ENCODE measurements at places on chromosomes 12 and 14. TPM values are rescaled to one million over a fixed set of nuclear protein-coding genes. Genes with fewer than 3 reads are reported as not detected.

GRCh38 chr14:92481811-92482555 lies 31.6 kb upstream of the RIN3 start:
- H3K4me1 ChIP-seq: no peaks in the 10 kb centered on the region
- H3K27ac ChIP-seq: no peak overlapping the region
- no peaks in the 10 kb centered on the region for H3K27me3 ChIP-seq
- H3K4me3 ChIP-seq: no peak overlapping the region

DNA sequence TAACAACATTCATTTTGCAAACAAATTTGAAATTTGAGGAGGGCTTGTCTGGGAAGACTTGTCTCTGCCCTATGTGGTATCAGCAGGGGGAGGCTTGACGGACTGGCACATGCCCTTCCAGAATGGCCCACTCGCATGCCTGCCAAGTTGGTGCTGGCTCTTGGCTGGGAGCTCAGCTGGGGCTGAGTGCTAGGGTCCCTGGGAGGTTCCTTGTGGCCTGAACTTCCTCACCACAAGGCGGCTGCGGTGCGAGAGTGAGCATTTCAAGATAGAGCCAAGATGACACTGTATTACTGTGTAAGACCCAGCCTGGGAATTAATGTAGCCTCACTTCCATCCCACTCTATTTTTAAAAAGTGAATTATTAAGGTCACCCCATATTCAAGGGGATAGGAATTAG lies 271.6 kb upstream of the PLEKHG7 start:
- no peaks in the 10 kb centered on the region for H3K36me3 ChIP-seq
- no peaks in the 10 kb centered on the region for H3K27me3 ChIP-seq
- DNase-seq: no peak

WNT5B gene
- total RNA-seq: 7.6 TPM

DNA sequence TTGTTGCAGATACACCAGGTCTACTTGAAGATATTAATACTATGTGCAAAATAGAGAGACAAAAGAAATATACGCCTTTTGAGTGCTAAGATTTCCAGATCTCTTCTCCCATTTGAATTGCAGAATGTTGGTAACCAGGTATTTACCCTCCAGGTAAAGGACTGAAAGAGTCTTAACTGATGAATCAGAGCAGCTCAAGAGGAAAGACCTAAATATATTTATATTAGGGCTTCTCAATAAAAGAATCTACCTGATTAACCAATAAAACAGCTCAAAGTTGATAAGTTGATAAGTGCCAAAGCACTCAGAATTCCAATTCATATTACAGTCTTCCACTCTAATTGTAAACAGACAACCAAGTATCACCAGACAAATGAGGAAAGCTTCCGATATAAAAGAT lies 59.2 kb downstream of the ZNF641 start:
- no peak overlapping the region for H3K27ac ChIP-seq
- no peaks in the 10 kb centered on the region for H3K36me3 ChIP-seq
- no peak overlapping the region for H3K4me3 ChIP-seq
- DNase-seq: no peak
- H3K27me3 ChIP-seq: no peaks in the 10 kb centered on the region
- H3K4me1 ChIP-seq: peaks cover 5% of the 10 kb centered on the region

DNA sequence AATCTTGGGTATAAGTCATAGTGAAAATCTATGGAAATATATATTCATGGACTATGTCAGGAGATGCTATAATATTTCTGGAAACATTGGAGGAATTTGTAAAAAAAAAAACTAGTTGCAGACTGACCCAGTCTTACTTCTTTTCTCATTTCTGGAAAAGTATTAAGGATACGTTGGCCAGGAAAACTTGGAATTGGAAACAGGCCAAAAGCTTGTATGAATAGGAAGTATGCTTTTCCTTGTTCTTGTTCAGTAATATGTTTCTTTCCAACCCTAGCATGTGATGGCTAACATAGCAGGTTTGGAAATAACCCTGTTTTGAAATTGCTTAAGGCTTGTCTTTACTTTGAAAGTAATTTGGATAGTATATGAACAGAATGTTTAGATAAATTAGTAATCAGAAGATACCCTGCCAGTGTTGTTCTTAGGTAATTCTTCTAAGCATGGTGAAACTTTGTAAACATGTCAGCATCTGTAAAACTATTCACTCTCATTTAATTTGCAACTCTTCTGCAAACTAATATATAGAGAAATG lies 316.2 kb downstream of the NPAS3 start:
- H3K27ac ChIP-seq: no peak overlapping the region
- no peak for DNase-seq
- H3K4me3 ChIP-seq: no peak overlapping the region
- H3K4me1 ChIP-seq: no peaks in the 10 kb centered on the region
- H3K27me3 ChIP-seq: no peaks in the 10 kb centered on the region
- H3K36me3 ChIP-seq: no peaks in the 10 kb centered on the region

GRCh38 chr12:15532364-15532977 lies 210.2 kb downstream of the PTPRO start:
- H3K27me3 ChIP-seq: no peaks in the 10 kb centered on the region
- no peak overlapping the region for H3K4me3 ChIP-seq
- no peak for DNase-seq
- no peaks in the 10 kb centered on the region for H3K4me1 ChIP-seq

FSCB gene
- not detected for total RNA-seq

GRCh38 chr14:43476822-43477221 lies 1030.3 kb downstream of the FSCB start:
- no peak overlapping the region for H3K27ac ChIP-seq
- H3K4me3 ChIP-seq: no peak overlapping the region
- no peaks in the 10 kb centered on the region for H3K36me3 ChIP-seq
- no peaks in the 10 kb centered on the region for H3K27me3 ChIP-seq
- DNase-seq: no peak
- no peaks in the 10 kb centered on the region for H3K4me1 ChIP-seq

DNA sequence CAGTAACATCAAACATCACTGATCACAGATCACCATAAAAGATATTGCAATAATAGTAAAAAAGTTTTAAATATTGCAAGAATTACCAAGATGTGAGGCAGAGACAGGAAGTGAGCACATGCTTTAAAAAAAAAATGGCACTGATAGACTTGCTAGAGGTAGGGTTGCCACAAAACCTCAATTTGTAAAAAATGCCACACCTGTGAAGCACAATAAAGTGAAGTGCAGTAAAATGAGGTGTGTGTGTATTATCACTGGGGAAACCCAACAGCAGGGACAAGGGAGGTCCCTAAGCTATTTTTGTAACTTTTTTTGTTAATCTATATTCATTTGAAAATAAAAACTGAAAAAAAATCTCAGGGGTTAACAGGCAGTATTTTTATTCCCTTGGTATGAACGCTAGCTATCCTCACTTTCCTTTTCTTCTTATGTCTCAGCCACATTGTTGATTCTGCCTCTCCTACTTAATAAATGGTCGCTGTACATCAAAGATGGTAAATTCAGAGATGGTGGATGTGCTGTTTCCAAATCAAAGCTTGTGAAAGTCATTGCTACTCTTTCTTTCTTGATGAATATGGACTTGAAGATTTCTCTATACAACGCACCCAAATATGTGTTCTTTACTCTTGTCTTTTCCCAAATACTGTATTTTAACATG lies 14.0 kb upstream of the KLRD1 start:
- H3K36me3 ChIP-seq: no peaks in the 10 kb centered on the region
- H3K4me3 ChIP-seq: no peak overlapping the region
- H3K4me1 ChIP-seq: no peaks in the 10 kb centered on the region

DNA sequence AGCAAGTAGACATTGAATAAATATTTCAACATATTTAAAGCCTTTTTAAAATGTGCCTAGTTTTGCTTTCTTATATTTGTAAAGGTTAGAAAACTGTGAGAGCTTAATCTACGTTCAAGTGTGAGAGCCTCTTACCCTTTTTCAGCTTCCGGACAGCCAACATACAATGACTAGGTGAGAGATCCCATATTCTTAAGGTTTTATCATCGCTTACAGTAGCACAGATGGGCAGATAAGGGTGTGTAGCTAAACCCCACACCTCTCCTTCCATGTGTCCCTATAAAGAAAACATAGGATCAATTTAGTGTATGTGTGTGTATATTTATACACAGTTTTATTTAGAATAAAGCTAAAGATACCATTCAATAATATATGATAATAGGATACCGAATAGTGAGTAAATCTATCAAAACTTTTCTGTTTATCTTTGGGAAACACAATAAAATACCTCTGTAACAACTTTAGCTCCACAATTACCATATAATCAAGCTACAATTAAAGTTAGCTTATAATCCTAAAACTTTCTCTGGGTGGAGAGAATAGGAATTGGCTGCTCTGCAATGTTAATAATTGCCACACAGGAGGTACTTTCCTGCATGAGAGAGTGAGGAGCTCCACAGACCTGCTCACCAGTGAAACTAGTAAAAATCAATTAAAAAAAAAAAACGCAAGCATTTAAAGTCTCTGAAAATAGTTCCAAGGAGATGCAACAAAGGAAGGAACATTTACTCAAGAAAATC lies 110.8 kb downstream of the EML5 start:
- H3K27me3 ChIP-seq: no peaks in the 10 kb centered on the region
- no peak for DNase-seq
- H3K27ac ChIP-seq: no peak overlapping the region
- no peaks in the 10 kb centered on the region for H3K36me3 ChIP-seq
- no peak overlapping the region for H3K4me3 ChIP-seq

DNA sequence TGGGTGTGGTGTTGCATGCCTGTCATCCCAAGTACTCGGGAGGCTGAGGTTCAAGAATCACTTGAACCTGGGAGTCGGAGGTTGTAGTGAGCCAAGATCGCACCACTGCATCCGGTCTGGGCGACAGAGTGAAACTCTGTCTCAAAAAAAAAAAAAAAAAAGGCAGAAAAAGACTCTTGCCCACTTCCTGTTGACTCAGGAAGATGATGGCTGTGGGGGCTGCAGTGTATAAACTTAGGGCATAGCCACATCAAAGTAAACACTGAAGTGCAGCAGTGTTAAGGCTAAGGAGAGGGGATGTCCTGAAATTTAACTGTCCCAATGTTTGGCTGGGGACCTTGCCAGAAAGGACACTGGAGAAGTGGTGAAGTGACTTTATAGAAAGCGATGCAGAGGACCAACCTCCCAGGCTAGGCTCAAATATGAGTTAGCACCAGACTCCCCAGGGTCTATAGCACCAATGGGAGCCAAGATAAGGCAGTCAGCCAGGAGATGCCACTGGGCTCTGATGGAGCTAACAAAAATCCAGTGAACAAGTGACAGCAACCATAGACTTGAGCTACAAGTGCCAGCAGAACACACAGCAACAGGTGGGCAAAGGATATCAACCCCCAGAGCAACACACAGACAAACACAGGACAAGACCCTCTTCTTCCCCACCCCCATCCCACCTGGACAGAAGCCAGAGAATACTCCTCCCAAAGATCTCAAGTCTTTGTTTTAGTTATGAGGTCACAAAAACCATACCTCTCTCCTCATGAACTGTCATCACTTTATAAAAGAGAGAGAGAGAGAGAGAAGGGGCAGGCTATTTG lies 28.0 kb downstream of the NELL2 start:
- no peak for DNase-seq
- H3K4me1 ChIP-seq: no peaks in the 10 kb centered on the region
- no peaks in the 10 kb centered on the region for H3K27me3 ChIP-seq
- H3K36me3 ChIP-seq: no peaks in the 10 kb centered on the region
- no peak overlapping the region for H3K27ac ChIP-seq

DNA sequence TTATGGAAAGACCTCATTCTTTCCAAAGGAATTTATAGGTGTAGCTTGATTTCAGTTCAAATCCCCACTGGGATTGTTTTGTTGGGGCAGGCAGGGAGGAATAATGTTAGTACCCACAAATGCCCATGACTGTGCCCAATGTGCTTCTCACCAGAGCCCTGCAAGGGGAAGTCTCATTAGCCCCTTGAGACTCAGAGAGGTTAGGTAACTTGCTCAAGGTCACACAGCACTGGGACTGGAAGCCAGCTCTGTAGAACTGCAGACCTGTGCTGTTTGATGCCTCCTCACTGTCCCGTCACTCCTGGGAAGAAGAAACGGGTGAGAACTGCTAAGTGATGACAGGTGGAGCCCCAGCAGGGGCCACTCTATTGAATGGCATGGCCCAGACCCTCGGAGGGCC lies 8.9 kb downstream of the ANKRD9 start:
- peak overlapping the region; percentile 44 for H3K27ac ChIP-seq
- H3K4me3 ChIP-seq: no peak overlapping the region
- no peak for DNase-seq

- H3K4me3 ChIP-seq: no peak overlapping the region
- no peaks in the 10 kb centered on the region for H3K27me3 ChIP-seq
- no peak overlapping the region for H3K27ac ChIP-seq
- H3K36me3 ChIP-seq: no peaks in the 10 kb centered on the region
- no peak for DNase-seq
Measured at GRCh38 chr14:29453045-29453444, 474.6 kb downstream of the PRKD1 start.

DNA sequence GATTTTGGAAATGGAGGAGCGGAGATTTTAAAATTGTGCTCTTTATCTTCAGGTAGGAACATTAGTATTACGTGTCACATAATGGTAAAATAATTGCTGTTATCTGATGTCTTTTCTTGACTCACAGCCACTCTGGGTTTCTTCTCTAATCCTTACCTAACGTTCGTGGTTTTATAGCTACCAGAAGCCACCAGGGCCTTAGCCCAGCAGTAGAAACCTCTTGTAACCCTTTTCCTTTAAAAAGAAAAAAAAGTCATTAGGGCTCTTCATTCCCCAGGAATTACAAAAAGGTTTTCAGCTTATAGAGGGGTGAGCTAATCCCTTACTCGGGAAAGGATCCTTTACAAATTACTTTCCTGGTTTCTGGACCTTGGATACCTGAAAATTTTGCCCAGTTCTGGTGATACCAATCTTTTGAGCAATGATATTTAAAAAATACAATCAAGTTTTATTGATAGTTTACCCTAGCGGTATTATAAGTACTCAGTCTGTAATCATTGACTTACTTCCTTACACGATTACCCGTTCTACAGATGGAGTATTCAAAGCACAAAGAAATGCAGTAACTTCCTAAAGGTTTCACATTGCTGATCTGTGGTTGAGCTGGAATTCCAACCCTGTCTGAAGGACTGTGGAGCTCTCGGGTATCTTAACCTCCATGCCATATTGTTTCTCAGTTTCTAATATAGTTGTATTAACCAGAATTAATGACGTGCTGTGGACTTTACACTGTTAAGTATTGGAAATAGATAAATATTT lies 1.6 kb downstream of the GABARAPL1 start:
- peaks cover 15% of the 10 kb centered on the region for H3K4me1 ChIP-seq
- DNase-seq: no peak
- H3K27ac ChIP-seq: peak overlapping the region; percentile 99
- peak overlapping the region; percentile 82 for H3K4me3 ChIP-seq

GRCh38 chr12:48817873-48818830 lies at the start of gene CACNB3:
Gene CACNB3, plus strand, starts transcription at chr12:48818496. Its CDS starts 434 bp downstream, at chr12:48818930.
- H3K27me3 ChIP-seq: no peaks in the 10 kb centered on the region
- no peaks in the 10 kb centered on the region for H3K36me3 ChIP-seq
- peaks cover 48% of the 10 kb centered on the region for H3K4me1 ChIP-seq
- peak within 1 kb of the TSS; percentile 68 for H3K4me3 ChIP-seq
- peak within 1 kb of the TSS; percentile 76 for H3K27ac ChIP-seq

HOXC12 gene
- not detected for total RNA-seq

- H3K36me3 ChIP-seq: no peaks in the 10 kb centered on the region
- no peaks in the 10 kb centered on the region for H3K27me3 ChIP-seq
- H3K27ac ChIP-seq: no peak overlapping the region
- H3K4me1 ChIP-seq: peaks cover 4% of the 10 kb centered on the region
Measured at GRCh38 chr14:100544506-100545141, 42.6 kb downstream of the BEGAIN start.

- no peak for DNase-seq
- H3K4me3 ChIP-seq: no peak overlapping the region
- H3K27me3 ChIP-seq: no peaks in the 10 kb centered on the region
- H3K36me3 ChIP-seq: no peaks in the 10 kb centered on the region
- H3K27ac ChIP-seq: no peak overlapping the region
Measured at GRCh38 chr14:100622708-100623485, 35.7 kb upstream of the BEGAIN start.

All from vagina (tissue), 2 donors.